ENCODE measurements at places on chromosomes 4 and X.

DNA sequence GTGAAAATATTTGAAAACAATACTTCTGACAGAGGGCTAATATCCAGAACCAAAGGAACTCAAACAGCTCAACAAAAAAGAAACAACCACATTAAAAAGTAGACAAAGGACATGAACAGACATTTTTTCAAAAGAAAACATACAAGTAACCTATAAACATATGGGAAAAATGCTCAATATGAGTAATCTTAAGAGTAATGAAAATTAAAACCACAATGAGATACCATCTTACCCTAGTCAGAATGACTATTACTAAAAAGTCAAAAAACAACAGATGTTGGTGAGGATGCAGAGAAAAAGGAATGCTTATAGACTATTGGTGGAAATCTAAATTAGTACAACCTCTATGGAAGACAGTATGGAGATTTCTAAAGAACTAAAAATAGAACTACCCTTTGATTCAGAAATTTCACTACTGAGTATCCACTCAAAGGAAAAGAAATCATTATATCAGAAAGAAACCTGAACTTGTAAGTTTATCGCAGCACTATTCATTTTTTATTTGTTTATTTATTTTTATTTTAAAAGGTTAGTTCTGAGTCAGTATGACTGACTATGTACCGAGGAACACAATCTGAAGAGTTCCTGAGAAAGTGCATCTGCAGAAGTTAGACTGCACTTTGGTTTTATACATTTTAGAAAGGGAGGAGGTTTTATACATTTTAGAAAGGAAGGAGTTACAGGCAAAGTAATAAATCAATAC lies 231.3 kb downstream of the INPP4B start:
- DNase-seq, result no peak

DNA sequence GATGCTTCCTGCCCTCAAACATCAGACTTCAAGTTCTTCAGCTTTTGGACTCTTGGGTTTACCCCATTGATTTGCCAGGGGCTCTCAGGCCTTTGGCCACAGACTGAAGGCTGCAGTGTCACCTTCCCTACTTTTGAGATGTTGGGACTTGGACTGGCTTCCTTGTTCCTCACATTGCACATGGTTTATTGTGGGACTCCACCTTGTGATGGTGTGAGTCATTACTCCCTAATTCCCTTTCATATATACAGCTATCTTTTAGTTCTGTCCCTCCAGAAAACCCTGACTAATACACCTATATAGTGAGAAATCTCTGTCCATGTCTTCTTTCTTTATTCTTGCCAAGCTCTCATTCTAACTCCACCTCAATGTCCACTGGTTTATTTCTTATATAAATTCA lies 736.9 kb upstream of the HS3ST1 start:
- no peak for DNase-seq

GRCh38 chrX:80799584-80799983 lies 10.1 kb downstream of the BRWD3 start:
- no peak for DNase-seq

- peak; percentile 38 for DNase-seq
These were observed 18.8 kb downstream of the MSANTD1 start for GRCh38 chr4:3267576-3268394.

- no peak for DNase-seq
These were observed 601.7 kb upstream of the GRIA3 start for GRCh38 chrX:122582280-122582974.

DNA sequence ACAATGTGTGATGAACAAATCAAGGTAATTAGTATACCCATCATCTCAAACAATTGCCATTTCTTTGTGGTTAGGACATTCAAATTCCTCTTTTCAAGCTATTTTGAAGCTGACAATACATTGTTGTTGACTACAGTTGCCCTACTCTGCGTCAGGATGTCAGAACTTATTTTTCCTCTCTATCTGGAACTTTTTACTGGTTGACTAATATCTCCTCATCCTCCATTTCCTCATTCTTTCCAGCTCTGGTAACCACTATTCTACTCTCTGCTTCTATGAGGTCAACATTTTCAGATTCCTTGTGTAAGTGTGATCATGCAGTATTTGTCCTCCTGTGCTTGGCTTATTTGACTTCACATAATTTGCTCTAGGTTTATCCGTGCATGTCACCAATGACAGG lies 240.5 kb upstream of the HS3ST1 start:
- no peak for DNase-seq

- no peak for DNase-seq
These were observed 98.1 kb upstream of the PJA1 start for GRCh38 chrX:69263251-69263820.

GRCh38 chr4:2852481-2852921 lies 8.9 kb downstream of the ADD1 start:
- DNase-seq, result no peak

- DNase-seq, result no peak
These were observed 30.9 kb downstream of the AADAT start for GRCh38 chr4:170058826-170059225.

DNA sequence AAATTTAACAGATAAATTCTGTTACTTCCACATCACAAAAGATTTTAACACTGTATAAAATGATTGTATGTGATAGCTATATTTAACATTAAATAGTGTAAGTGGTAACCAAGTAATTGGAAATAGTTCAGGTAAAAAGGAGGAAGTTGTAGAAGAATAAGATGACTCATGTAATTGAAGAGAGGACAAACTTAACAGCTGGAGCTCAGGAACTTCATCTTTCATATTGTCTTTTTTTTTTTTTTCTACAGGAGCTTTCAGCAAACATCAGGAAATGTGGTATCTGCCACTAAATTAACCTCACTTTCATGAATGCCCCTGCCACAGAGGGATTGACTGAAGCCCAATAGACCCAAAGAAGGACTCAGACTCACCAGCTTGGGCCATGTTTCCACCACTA lies 188.4 kb upstream of the VEGFC start:
- DNase-seq, result no peak

- no peak for DNase-seq
These were observed 183.2 kb upstream of the WDFY3 start for GRCh38 chr4:85149676-85150075.

DNA sequence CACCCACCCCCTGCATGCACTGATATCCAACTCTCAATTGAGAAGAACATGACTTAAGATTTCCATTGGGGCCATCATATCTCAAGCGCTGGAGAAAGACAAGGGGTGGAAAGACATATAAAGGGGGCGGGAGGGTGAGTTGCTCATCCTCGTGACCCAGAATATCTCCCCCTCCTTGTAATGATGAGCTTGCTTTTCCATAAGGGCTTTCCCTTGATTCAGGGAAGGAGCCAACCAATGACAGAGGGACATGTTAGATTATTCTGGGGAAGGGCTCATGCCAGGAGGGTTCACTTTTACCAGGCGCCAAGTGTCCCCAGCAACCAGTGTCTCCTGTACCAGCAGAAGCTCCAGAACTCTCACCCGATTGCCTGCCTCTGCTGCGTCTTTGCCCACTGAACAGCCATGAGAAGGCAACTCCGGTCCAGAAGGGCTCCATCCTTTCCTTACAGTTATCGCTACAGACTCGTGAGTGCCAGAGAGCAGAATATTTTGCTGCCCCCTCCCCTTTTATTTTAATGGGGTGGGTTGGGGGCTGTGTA lies at the start of gene ATP1B4:
ATP1B4 (plus strand) TSS at position 326 of the 542 bp plus-strand sequence; CDS start at position 406, 80 bp downstream.
- no peak for DNase-seq

DNA sequence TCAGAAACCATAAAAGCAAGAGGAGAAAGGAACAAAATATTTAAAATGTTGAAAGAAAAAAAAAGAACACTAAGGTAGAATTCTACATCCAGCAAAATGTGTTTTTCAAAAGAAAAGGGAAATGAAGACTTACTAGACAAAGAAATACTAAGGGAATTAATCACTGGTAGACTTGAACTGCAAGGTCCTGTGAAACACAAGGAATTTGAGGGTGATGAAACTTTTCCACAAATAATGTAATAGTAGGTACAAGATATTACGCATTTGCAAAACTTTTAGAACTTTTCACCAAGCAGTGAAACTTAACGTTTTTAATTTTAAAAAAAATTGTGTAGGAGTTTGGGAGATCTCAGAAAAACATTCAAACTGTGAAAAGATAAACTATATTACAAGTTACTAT lies 180.3 kb upstream of the MAGEB16 start:
- DNase-seq, result no peak

GRCh38 chrX:106286053-106286650 lies 118.0 kb downstream of the PWWP3B start:
- DNase-seq, result no peak

- DNase-seq, result peak; percentile 4
These were observed 165.7 kb downstream of the BANK1 start for GRCh38 chr4:101956068-101956825.

- no peak for DNase-seq
These were observed 413.8 kb downstream of the RAPGEF2 start for GRCh38 chr4:159516556-159517140.

GRCh38 chrX:115449742-115450141 lies 111.2 kb upstream of the PLS3 start:
- DNase-seq, result no peak

DNA sequence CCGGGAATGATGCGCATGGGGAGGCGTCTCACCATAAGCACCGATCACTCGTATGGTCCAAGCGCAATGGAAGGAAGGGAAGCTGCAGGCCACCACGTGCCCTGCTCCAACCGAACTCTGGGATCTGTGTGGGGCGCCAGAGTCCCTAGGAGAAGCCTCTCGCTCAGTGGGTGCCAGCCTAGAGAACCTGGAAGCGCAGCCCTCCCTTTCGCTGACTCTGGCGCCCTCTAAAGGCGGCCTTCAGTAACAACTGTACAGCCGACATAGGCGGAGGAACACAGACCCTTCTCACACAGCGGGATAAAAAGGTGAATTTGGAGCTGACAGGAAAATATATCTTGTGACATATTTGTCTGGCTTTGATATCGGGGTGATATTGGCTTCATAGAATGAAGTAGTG lies 76.0 kb downstream of the INTS6L start:
- peak; percentile 2 for DNase-seq

GRCh38 chr4:637536-638280 lies 12.3 kb downstream of the PDE6B start:
- no peak for DNase-seq

- DNase-seq, result no peak
These were observed 33.7 kb upstream of the TXK start for GRCh38 chr4:48167538-48168263.

DNA sequence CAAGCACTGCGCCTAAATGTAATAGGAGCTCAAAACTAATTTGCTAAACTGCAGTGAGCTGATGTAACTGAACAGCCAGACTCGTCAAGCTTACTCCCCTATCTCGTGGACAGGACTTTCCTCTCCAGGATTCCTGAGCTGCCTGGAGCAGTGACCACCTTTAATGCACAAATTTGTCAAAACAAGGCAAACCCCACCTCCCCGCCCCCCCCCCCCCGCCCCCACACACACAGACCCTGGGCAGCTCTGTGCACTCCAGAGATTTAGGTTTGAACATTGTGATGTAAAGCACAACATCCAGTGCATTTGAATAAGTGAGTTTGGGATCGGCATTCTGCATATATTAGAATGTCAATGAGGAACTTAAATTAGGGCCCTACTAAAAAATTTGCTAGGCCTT lies 77.7 kb upstream of the DHX15 start:
- no peak for DNase-seq

- no peak for DNase-seq
These were observed 27.9 kb upstream of the KIAA1210 start for GRCh38 chrX:119155416-119156035.

DNA sequence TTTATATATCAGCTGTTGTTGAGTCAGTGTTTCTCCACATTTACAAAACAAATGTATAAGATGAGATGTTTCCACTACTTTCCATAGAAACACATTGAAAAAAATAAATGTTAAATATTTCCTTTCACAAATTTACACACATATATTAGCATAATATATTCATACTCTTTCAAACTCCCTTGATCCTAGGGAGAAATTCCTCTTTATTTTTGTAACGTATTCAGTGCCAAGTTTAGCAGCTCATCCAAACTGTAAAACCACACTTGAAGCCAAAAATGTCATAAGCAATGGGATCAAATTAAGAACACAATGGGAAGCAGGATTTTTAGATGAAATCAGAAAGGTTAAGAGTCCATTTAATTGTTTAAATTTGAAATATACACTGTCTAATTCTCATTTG lies 381.1 kb upstream of the MAD2L1 start:
- DNase-seq, result no peak

DNA sequence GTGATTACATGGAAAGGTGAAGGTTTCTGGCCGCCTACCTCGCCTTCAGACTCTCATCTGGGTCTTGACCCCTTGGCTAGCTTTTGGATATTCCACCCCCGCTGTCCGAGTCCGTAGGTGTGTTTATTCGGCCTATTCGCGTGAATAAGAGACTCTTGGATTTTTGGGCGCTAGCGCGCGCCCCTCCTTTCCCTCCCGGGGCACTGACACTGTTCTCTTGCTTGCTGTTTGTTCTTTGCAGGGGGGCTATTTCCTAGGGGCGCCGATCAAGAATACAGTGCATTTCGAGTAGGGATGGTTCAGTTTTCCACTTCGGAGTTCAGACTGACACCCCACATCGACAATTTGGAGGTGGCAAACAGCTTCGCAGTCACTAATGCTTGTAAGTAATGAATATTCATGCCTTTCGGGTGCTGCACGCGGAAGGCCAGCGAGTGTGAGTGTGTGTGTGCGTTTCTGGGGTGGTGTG lies 932 bp downstream of the GRIA2 start:
- DNase-seq, result peak; percentile 74

GRCh38 chr4:72663828-72664227 lies 94.8 kb upstream of the ADAMTS3 start:
- DNase-seq, result no peak

DNA sequence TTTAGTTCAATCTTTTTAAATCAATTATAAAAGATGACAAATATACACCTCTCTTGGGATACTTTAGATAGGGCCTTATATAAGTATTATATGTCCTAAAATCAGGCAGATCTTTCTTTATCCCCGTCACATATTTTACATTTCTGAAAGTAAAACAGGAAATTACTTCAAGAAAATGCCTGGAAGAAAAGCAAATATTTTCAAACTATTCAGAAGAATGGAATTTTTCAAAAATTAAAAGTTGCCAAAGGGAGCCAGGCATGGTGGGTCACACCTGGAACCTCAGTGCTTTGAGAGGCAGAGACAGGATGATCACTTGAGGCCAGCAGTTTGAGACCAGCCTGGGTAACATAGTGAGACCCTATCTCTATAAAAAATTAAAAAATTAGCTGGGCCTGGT lies 34.4 kb downstream of the MGARP start:
- no peak for DNase-seq

DNA sequence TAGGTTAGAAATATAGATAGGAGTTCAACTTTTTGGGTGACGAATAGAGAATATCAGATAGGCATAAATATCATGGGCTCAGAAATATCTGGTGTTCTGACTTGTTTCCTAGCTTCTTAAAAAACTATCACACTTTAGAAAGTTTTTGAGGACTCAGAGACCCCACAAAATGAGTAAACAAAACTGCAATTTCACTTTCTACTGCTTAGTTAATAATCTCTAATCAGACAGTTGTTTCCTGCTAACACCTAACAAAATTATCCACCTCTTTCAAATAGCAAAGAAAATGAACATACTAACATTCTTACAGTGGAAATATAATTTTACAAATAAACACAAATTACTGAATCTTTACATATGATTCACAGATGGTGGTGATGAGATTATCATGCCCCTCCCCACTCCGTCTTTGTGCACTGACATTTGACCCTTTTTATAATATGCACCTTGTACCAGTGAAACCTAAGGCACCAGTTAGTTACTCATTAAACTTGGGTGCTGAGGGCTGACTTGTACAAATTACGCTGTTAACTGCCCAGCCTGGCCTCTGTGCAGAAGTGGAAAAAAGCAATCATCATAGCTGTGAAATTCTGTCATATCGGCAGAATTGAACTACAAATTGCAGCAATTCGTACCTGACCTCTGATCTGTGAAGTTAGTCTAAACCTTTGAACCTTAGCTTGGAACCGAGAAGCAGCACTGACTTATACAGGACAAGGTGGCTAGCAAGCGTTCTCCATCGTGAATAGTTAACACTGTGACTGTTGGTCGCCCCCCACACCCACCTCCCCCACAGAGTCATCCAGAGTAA lies 138.7 kb downstream of the CHRNA9 start:
- no peak for DNase-seq

All from NCI-H146 (cell line).